Stimulated activated CD4-positive, alpha-beta T cell treated with anti-CD3 and anti-CD28 coated beads, Interleukin-1b, Interleukin-23, amount 100 ng/mL, for 4 hours (primary cell): ENCODE measurements at places on chromosomes 7 and 10.

DNA sequence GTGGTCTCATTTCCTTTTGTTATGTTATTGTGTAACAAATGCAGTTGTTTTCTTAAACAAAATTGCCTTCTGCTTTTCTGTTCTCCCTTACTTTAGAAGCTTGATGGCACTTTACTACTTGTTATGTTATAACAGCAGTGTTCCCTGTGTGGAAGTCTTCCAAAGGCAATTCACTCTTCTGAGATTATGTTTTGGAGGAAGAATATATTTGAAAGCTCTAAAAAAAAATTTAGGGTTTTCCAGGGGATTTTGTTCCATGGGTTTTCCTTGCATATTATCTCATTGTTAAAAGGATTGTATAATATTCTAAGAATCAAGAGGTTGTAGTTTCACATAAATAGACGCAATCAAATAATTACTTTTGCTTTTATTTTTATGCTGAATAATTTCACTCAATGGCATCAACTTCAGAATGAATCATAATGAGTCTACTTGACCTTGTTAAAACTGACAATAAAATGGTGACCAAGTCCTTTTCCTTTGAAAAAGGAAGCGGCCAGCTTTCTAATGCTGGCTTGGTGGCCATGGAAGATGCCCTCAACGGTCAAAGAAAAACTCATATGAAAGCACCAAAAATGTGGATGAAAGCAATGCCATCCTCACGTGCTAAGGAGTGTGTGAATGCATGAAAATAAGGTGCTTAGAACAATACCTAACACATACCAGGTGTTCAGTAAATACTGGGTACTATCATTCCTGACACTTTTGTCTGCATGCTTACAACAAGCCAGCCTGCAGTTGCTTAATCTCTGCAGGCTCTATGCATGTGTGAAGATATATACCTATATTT, 92.4 kb upstream of the KLF6 start:
- DNase-seq: no peak

GRCh38 chr7:82443036-82443546, 486 bp downstream of the CACNA2D1 start:
- DNase-seq: no peak

GRCh38 chr7:111682588-111683340, 120.5 kb upstream of the IMMP2L start:
- no peak for DNase-seq

DNA sequence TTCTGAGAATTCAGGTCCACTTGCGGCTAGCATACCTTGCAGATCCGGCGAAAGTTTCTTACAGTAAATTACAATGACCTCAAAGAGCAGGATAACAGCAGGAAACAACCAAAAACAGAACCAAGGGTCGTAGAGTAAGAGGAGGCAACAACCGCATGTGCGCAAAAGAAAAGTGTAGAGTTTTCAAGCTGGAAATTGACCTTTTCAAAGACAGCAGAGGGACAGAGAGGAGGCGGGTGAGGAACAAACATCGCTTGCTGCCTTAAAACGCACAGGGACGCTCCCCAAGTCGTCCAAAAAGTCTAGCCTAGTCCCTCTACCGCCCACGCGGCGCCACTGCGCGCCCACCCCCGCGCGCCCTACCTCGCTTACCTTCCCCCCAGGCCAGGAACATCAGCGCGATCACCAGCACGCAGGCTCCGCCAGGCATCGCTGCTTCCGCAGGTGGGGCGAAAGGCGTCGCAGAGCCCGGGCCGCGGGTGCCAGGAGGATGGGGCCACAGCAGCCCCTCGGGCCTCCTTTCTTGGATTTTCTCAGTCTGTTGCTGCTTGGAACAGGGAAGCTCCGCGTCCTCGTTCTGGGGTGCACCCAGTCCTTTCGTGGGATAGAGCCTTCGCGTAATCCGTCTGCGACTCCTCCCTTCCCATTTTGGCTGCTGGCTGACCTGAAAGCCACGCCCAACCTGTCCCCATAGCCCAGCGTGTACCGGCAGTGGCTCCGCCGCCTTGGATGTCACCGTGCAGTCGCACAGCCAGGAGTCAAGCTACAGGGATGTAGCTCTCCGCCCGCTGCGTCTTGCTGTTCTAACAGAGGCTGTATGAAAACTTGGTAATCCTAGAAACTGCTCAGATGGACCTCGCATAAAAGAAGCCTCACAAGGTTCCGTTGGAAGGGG, at the start of gene VWDE:
Gene VWDE (minus strand): TSS at position 579 of the 895 bp plus-strand sequence. CDS start 149 bp downstream, at position 430.
- DNase-seq: peak; percentile 25

- no peak for DNase-seq
These were observed 11.7 kb downstream of the PRF1 start for GRCh38 chr10:70590655-70591416.

- DNase-seq: no peak
These were observed 30.1 kb downstream of the BTAF1 start for GRCh38 chr10:91953600-91954160.

GRCh38 chr7:30884881-30885280, 26.8 kb upstream of the AQP1 start:
- DNase-seq: no peak

DNA sequence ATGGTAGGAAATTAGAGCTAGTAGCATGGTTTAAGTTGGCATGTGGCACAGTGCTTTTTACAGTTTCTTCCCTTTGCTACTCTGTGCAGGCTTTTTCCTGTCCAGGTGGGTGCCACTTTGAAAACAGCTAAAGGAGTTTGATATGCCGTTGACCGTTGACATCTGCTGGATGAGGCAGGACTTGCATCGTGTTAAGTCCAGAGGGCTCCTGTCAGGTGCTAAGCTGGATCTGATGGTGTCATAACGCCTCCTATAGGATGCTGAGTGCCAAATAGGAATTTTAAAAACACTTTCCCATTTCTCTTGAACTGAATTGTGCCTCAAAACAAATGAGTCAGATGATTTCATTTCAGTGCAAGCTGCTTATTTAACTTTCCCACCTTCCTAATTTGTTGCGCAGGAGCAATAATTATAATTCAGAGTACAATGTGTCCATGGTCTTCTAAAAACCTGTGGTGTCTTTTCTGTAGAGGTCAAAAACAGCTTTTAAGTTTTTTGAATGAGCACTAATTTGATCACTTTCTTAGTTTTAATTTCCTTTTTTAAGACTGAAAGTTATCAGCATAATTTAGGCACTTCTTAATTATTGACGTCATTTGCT, 178.3 kb downstream of the CDCA7L start:
- no peak for DNase-seq

DNA sequence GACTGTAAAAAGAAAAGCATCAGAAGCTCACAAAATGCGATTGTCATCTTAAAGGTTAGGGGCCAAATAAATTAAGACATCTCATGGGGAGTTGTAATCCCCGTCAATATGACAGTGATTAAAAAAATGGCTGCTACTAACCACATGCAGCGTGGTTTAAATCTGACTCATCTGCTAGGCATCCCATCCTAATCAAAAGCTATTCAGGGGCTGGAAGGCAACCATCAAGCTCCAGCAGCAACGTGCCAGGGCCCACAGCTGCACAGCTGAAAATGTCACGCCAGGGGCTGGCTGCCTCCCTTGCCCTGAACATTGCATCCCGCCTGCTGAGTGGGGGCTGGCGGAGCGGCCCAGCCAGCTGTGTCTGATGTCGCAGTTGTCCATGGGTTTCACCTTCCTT, 66.3 kb upstream of the FRMD4A start:
- no peak for DNase-seq

DNA sequence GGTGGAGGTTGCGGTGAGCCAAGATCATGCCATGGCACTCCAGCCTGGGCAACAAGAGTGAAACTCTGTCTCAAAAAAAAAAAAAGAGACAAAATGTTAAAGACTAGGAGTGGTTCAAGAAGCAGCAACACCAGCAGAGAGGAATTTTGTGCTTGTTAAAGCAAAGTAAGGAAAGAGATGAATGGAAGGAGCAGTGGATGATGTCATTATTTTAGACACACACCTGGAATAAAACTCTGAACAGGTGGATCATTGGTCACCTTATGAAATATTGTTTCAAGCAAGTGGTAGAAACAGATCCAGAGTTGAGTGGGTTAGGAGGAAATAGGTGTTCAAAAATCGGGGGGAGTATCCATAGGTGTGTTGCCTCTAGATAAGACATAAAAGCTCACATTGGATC, 129.7 kb upstream of the FRMD4A start:
- no peak for DNase-seq

DNA sequence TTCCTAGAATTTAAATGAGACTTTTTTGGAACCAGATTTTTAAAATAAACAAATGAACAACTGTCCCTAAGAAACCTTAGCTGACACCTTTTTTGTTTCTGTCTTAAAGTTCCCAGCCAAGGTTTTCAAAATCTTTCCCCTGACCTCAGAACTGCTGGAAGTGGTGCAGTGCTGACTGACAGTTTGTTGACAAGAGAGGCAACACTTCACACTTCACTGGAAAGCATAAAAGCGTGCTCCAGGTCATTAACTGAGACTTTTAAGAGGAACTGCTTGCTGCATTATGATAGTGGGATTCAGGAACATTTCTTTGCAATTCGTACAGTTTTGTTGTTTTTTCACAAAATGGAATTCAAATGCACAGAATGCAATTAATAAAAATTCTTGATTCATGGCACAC, 36.2 kb downstream of the SYPL1 start:
- no peak for DNase-seq

- DNase-seq: no peak
These were observed 16.3 kb upstream of the RNF216 start for GRCh38 chr7:5797716-5798115.

- no peak for DNase-seq
These were observed 139.8 kb downstream of the ADARB2 start for GRCh38 chr10:1597370-1598146.

GRCh38 chr7:11332865-11333228, 359.2 kb downstream of the PHF14 start:
- no peak for DNase-seq

GRCh38 chr10:100744987-100745881, at the start of gene PAX2:
Gene PAX2 (plus strand): TSS chr10:100745582. CDS start chr10:100746261, 679 bp downstream.
- DNase-seq: no peak

- no peak for DNase-seq
These were observed 31.3 kb upstream of the FOXL3 start for GRCh38 chr7:258476-259190.

GRCh38 chr10:69838853-69839252, 37.1 kb downstream of the COL13A1 start:
- DNase-seq: no peak

DNA sequence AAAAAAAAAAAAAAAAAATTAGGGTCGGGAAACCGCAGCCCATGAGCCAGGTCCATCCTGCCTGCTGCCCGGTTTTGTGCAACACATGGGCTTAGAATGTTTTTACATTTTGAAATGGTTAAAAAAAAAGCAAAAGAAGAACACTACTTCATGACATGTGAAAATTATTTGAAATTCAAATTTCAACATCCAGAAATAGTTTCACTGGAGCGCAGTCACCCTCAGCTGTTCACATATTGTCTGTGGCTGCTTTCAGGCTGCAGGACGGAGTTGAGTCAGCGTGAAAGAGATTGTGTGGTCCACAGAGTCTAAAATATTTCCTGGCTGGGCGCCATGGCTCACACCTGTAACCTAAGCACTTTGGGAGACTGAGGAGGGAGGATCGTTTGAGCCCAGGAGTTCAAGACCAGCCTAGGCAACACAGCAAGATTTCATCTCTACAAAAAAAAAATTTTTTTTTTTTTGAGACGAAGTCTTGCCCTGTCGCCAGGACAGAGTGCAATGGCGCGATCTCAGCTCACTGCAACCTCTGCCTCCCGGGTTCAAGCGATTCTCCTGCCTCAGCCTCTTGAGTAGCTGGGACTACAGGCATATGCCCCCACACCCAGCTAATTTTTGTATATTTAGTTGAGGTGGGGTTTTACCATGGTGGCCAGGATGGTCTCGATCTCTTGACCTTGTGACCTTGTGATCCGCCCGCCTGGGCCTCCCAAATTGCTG, 63.9 kb upstream of the ECHDC3 start:
- DNase-seq: no peak

GRCh38 chr7:47358944-47359588, 222.8 kb downstream of the TNS3 start:
- DNase-seq: no peak

- no peak for DNase-seq
These were observed 274.8 kb downstream of the ADARB2 start for GRCh38 chr10:1462521-1462920.

GRCh38 chr7:46424934-46425333, 503.9 kb upstream of the IGFBP3 start:
- no peak for DNase-seq

- DNase-seq: no peak
These were observed 52.6 kb upstream of the BET1 start for GRCh38 chr7:94056796-94057207.

- no peak for DNase-seq
These were observed 21.9 kb upstream of the ZNF488 start for GRCh38 chr10:47405857-47406547.

GRCh38 chr7:77877791-77878190, 79.2 kb downstream of the PHTF2 start:
- DNase-seq: no peak

GRCh38 chr10:67878133-67878532, 6.3 kb upstream of the SIRT1 start:
- no peak for DNase-seq

DNA sequence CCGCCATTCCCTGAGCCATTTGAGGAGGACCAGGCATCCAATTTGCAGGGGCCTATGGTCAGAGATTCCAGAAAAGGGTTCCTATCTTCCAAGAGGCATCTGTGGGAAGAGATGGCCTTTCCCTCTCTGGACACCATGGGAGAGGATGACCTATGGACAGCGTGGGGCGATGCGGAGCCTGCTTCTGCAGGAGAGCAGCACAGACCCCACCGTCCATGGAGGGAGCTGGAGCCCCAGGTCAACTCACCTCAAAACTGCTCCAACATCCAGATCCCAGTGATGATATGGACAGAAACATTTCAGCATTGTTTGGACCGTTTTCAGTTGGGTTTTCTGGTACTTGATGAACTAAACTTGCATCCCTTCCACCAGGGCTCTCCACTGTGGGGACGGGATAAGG, 34.0 kb upstream of the FOXK1 start:
- DNase-seq: no peak

DNA sequence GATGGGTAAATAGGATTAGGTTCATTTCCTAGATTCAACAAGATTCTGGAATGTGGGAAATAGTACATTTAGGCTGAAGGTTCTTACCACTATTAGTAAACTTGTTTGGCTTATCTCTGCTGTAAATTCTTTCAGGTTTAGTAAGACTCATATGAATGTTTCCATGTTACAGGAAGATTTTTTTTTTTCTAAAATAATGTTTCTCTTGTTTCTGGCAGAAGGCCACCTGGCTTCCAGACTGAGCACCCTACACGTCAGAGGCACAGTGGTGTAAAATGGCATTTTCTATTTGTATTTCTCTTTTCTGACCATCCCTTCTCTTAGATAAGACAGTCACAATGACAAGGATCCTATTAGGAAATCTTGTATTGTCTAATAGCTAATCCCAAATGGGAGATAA, 22.7 kb upstream of the AASS start:
- DNase-seq: no peak
